Fibroblast of skin of right biceps (primary cell): ENCODE measurements at places on chromosomes 16 and 17.

- no peak for DNase-seq
These were observed at the start of gene HNF1B for GRCh38 chr17:37744961-37745800. HNF1B (minus strand) TSS chr17:37745059; CDS start chr17:37744884, 175 bp downstream.

DNA sequence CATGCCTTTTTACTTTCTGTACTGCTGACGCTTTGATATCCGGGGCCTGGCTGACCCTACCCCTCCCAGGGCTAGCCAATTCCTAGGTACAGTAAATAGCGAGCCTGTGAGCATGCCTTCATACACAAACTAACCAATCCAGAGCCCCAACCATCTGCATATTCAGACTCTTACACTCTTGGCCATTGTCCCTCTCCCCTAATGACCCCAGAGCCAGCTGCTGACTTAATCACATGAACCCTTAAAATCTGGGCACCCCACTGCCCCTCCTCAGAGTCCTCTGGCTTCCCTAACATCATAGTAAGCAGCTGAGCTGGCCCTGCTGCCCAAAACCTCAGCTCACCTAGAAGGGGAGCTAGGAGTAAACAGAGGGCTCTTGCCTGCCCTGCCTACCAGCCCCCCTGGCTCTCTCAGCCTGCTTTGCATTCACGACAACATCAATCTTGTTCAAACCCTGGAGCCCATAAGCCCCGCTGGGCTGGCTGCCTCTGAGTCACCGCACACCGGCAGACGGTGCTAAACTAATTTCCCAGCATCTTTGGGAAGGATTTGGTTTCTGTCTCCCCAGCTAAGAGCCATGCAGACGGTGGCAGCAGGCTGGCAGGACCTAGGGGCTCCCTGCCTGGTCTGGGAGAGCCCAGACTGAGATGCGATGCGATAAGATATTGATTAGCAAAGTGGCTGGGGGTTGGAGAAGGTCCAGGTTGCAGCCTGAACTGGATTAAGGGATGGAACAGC lies 63.2 kb downstream of the CLEC19A start:
- DNase-seq: no peak

DNA sequence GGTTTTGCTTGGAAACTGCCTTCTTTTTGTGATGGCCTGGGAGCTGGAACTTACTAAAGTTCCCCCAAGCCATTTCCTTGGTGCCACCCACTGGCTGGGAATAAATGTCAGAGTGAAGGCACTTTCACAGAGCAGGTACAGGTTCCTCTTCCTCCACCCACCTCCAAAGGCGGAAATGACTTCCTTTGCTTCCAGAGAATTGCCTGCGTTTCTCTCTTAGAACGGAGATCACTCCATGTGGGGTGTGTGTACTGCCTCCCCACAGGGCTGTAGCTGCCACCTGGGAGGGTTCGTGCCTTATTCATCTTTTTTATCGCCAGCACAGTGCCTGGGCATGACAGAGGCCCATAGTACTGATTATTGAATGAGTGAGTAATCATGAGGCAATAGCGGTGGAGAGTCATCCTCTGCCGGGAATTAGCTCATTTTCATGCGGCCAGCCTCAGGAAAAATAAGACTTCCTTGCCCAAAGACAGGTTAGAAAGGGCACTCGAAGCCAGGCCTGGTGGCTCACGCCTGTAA lies 32.2 kb upstream of the HAS3 start:
- peak; percentile 81 for DNase-seq

DNA sequence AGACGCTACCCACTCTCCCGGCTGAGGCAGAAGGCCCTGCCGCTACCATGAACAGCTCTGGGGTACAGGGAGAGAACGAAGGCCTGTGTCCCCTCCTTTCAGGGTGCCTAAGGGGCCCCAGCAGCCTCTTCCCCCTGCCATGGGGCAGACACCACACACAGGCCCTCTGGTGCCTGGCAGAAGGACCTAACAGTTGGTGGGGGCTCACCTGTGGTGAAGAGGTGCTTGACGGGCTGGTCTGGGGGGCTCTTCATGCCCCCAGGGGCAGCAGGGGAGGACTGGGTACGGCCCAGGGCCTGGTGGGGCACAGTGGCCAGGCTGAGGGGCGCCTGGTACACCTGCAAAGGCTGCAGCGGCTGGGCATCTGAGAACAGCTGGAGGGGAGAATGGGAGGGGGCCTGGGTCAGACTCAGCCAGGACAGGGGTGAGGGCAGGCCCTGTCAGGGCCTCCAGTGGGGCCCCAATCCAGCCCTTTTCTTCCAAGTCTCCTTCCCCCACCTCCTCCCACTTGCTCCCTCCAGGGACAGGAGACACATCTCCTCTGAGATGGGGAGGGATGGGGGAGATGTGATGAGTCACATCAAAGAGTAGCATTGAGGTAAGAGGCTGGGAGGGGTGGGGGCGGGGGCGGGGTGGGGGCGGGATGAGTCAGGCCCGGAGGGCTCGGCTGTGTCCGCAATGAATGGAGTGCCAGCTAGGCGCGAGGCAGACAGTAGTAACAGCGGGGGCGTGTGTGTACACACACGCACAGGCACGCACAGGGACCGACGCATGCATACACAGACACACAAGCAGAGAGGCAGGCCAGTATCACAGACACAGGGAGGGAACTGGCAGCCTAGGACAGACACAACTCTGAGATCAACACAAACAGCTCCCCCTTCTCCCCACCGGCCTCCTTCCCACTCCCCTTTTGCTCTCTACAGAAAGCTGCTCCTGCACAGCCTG lies 16.1 kb downstream of the G6PC3 start:
- DNase-seq: peak; percentile 98

GRCh38 chr16:80019395-80019794 lies 418.9 kb upstream of the MAF start:
- no peak for DNase-seq

DNA sequence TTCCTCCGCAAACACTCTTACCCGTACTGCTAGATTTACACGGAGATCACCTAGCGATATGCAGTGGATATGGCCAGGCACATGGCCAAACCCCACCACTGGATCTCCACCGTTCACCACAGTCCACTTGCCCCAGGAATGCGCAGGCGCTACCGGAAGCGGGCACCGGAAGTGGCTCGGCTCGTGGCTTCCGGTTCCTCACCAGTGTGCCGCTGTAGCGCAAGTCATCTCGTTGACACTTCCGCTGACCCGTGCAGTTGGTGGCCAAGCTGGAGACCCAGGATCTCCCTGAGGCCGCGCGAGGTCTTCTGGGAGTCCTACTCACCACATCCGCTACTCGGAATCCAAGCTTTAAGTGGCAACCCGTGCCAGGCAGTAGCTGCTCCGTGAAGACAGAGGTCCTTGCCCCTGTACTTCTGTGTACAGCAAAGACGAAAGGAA lies 11.5 kb downstream of the ZNF597 start:
- DNase-seq: peak; percentile 67

DNA sequence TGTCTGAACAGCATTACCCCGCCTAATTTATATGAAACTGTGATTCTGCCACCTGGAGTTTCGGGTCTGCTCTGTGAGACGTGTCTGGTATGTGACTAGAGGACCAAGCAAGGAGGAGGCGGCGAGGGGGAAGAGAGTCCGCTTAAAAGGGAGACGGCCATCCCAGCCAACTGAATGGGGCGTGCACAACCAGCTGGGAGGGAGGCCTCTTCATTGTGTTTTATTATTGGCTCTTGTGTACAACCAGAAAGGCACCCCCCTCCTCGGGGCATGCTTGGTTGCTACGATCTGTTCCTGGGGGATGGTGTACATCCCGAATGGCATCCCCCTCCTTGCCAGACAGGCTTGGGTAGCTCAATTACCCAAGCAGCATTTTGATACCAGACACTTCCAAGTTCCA lies 384.5 kb upstream of the SALL1 start:
- DNase-seq: no peak

- no peak for DNase-seq
These were observed 50.5 kb downstream of the YPEL2 start for GRCh38 chr17:59381716-59382570.

GRCh38 chr16:1830213-1830612 lies 3.2 kb downstream of the FAHD1 start:
- no peak for DNase-seq

- DNase-seq: no peak
These were observed 85.0 kb upstream of the MYOCD start for GRCh38 chr17:12580640-12581039.

- DNase-seq: no peak
These were observed 52.5 kb downstream of the BANP start for GRCh38 chr16:88003736-88004135.

DNA sequence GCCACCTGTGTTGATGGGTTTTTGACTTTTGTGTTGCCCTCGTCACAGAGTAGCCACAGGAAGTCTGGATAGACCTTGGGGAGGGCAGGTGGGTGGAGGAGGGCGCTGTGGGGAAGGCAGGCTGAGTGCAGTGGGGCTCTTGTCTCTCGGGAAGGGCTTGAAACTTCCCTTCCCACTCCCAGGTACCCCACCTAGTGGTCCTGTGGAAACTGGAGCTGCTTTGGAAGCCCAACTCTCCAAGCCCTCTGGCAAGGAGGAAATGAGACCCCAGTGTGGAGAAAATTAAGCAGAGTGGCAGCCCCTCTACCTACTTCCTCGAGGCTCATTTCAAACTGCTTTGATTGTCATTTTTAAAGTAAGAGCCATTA lies 9.2 kb downstream of the CA5A start:
- no peak for DNase-seq

- no peak for DNase-seq
These were observed at the start of gene CA4 for GRCh38 chr17:60149691-60150582. CA4 (plus strand) TSS chr17:60149973; CDS start chr17:60150035, 62 bp downstream.

- peak; percentile 85 for DNase-seq
These were observed 164.1 kb downstream of the CMIP start for GRCh38 chr16:81608523-81609209.

GRCh38 chr17:78838574-78839005 lies 2.0 kb downstream of the USP36 start:
- DNase-seq: no peak

DNA sequence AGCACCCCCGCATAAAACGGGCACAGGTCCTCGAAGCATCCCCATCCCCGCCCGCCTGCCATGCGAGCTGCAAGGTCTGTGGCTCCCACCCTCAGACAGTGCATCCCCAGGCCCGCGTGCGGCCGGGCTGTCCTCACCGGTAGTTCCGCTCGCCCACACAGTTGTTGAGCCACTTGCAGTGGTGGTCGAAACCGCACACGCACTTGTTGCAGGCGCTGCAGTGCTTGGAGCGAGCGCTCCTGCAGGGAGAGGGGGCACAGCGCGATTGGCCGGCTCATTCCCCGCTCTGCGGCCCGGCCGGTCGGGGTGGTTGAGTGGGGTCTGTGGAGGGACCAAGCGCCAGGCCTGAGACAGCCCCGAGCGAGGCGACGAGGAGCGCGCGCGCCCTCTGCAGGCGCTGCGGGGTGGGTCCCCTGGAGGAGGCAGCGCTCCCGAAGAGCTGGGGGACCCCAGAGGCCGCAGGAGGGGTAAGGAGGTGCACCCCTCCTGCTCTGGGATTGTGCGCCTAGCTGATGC lies 6.0 kb upstream of the TPPP3 start:
- no peak for DNase-seq

GRCh38 chr17:9414471-9414870 lies 161.1 kb downstream of the STX8 start:
- no peak for DNase-seq

DNA sequence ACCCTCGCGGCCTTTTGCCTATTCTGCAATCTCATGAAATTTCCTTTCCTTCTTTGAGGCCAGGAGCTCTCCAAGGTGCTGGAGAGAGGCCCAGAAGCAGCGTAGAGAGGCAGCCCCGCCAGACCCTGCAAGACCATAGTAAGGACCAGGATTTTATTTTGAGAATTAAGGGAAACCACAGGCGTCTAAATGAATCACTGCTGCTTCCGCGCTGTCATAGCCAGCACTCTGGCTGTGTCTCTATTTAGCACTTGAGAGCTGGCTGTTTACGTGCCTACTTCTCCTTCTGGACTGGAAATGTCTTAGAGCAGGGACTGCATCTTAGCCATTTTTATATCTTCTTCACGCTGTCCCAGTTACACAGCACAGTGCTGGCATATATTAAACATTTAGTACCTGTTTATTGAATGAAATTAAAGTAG lies 37.6 kb upstream of the PIRT start:
- DNase-seq: peak; percentile 22

- DNase-seq: peak; percentile 50
These were observed 83.9 kb upstream of the IRX5 start for GRCh38 chr16:54846766-54847165.

DNA sequence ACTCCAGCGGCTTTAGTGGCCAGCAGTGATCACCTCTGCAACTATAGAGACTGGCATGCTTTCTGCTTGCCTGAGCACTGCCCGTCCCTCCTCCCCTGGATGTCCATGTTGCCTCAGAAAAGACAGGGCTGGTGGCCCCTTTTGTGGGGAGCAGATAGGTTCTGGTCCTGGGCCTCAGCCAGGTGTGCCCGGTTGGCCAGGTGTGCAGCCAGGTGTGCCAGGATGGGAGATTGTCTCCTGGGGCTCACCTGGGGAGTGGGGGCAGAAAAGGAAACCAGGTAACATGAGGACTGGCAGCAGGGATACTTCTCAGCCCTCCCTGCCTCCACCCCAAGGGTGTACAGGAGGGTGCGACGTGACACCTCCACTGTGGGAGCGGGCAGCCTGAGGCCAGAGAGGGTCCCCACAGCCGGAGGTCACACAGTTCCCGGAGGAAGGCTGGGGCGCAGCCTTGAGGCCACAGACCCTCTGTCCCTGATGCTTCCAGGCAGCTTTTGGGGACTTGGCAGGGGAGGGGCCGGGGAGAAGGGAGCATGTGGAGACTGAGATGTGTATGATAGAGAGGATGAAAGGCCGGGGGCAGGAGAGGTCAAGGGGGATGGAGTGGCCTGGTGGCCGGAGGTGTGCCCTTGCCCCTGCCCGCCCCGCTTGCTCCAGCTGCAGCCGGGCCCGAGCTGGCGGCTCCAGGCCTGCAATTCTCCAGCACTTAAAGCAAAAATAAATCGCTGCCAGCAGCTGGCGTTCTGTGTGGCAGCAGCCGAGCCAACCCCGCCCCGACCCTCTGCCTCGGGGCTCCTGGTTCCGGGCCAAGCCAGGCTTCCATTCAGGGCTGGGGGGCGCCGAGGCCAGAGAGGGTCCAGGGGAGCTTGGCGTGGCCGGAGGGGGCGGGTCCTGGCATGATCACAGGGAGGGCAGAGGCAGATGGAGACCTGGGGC lies 6.7 kb downstream of the KCNJ12 start:
- no peak for DNase-seq

DNA sequence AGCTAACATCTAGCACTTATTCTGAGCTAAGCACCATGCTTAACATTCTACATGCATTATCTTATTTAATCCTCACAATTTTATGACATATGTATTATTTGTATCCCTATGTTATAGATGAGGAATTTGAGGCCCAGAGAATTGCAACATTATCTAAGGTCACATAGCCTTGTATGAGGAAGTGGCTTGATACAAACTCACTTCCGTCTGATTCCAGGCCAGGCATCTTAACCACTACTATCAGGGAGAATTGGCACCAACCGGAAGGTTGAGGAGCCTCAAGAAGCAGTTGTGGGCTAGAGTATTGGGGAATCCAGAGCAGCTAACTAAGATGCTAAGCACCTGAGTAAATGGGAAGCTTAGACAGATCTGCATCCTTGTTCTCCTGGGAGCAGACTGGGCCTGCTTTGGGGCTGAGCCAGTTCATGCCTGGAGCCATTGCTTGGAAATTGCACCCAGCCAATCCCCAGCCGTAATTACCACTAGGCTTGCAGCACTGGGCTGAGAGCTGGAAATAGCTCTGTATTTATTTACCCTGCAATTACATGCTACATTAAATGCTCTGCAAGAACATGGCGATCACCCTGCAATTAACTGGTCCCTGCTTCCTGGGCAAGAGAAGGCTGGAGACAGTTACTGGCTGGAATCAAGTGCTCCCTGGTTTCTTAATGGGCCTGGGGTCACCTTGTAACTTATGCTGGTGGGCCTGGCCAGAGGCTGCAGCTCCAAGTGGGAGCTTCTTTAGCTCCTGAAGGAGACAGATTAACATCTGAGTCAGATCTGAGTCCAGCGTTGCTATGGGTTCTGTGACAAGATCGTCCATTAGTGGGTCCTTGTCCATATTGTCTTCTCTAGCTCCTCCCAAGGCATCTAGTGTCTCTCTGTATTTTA lies 273.1 kb upstream of the CCL2 start:
- no peak for DNase-seq
